Renal cortex interstitium (tissue), 15 donors: ENCODE measurements at places on chromosomes 11 and 22.

DNA sequence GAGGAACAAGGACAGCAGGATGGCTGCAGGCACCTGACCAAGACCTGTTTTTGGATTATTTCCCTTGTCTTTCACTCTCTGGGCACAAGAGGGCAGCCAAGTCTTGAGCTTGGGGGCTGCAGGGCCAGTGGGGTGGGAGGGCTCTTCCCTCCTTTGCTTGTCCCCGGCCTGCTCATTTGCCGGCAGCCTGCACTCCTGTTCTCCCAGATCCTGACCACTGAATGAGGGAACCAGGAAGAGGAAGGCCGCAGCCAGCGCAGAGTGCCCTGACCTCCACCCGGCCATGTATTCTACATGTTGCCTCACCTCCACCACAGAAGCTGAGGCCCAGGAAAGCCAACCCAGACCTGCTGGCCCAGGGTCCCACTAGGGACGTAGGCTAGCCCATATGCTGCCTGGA lies 15.5 kb upstream of the NNMT start:
- DNase-seq = no peak

GRCh38 chr11:107741044-107741823 lies 29.4 kb upstream of the SLN start:
- DNase-seq = no peak

- peak; percentile 28 for DNase-seq
Measured at GRCh38 chr22:33569018-33569417, 351.3 kb downstream of the LARGE1 start.

DNA sequence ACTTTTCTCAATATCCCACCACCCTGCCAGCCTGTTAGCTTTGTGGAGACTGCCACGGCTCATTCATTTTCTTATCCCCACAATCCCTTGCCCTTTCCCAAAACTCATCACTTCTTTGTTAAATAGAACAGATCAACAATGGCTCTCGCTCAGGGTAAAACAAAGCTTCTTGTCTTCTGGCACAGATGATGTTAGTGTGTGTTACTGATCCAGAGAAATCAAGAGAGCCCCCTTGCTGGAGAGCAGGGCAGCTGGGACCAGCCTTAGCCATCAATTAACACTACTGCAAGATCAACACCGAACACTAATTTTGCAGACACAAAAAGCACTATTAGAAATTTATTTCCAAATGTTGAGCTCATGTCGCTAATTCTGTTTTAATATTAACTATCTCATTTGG lies 420.9 kb downstream of the TENM4 start:
- DNase-seq = no peak

DNA sequence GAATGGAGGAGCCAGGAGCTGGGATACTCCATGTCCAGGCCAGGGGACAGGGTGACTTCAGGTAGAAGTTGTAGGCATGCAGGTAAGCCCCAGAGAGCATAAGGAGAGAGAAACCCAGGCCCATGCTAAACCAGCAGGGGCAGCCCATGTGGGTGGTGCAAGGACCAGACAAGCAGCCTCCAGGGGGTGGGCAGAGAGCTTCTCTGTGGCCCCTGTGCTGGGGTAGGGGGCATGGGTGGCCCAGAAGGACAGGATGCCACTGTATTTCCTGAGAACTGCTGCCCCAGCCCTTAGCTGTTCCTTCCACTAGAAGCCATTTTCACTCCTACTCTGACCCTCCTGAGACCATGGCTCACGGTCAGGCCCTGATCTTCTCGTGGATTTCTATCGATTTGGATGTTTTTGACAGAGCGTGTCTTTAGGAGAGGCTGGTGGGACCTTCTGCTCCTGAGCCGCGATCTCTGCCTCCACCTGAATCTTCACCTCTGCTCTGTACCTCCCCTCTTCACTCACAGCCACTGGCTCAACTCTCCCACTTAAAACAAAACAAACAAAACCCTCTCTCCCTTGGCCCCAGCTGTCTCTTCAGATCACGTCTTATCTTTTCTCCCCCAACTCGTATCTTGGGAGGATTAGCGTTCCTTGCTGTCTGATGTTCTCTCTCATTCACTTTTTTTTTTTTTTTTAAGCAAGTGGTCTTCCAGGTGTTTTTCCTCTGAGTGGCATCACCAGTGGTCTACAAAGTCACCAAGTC lies 112.2 kb downstream of the NECTIN1 start:
- DNase-seq = no peak

GRCh38 chr22:21457023-21457787 lies 10.0 kb upstream of the TMEM191C start:
- no peak for DNase-seq
